ENCODE measurements at places on chromosomes 4 and X. TPM values are rescaled to one million over a fixed set of nuclear protein-coding genes. Genes with fewer than 3 reads are reported as not detected.

The AASDH gene
- 4.8 TPM for total RNA-seq

DNA sequence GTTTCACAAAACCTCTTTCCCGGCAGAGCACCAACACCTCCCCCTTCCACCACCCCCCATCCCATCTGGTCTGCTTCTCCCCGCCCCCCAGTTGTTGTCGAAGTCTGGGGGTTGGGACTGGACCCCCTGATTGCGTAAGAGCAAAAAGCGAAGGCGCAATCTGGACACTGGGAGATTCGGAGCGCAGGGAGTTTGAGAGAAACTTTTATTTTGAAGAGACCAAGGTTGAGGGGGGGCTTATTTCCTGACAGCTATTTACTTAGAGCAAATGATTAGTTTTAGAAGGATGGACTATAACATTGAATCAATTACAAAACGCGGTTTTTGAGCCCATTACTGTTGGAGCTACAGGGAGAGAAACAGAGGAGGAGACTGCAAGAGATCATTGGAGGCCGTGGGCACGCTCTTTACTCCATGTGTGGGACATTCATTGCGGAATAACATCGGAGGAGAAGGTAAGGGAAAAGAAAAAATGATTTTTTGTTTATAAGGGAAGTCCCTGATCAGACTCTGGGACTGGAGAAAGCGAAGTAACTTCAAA lies at the start of gene PDGFRA:
Gene PDGFRA, plus strand, starts transcription at position 333 of the 541 bp plus-strand sequence. CDS start 29,476 bp downstream, outside the sequence.
- peak; percentile 80 for DNase-seq

DNA sequence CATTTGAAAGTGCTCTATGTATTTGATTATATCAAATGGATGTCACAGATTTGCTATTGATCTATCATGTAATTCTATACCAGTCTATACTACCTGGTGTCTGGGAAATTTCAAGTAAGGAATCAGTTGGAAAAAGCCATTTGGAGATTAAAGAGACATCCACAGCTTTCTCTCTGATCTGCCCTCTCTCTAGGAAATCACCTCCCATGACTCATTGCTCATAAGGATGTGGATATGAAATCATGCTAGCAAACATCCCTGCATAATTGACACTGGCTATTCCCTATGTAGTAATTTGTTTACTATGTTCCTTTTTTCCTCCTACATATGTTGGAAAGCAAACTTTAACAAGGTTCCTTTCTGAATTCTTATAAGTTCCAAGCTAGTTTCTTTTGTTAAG lies 94.3 kb downstream of the TEX13A start:
- no peak for DNase-seq

The STARD8 gene
- 8.3 TPM for total RNA-seq

DNA sequence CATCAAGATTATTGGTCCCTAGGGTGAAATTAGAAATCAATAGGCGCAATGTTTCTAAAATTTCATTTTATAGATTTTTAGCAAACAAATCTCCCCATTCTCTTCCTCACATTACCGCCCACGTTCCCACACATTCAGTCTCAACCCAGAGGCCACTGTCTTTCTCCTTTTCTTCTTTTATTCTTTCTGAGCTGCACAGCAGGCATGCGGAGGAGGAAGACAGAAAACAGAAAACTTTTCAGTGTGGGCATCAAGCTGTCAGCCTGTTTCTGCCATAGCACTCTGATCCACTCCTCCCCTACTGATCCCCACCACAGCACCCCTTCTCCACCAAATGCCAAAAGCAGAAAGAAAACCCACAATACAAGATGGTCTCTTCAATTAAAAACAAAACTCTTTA lies 94.8 kb upstream of the ADAMTS3 start:
- DNase-seq, result no peak

DNA sequence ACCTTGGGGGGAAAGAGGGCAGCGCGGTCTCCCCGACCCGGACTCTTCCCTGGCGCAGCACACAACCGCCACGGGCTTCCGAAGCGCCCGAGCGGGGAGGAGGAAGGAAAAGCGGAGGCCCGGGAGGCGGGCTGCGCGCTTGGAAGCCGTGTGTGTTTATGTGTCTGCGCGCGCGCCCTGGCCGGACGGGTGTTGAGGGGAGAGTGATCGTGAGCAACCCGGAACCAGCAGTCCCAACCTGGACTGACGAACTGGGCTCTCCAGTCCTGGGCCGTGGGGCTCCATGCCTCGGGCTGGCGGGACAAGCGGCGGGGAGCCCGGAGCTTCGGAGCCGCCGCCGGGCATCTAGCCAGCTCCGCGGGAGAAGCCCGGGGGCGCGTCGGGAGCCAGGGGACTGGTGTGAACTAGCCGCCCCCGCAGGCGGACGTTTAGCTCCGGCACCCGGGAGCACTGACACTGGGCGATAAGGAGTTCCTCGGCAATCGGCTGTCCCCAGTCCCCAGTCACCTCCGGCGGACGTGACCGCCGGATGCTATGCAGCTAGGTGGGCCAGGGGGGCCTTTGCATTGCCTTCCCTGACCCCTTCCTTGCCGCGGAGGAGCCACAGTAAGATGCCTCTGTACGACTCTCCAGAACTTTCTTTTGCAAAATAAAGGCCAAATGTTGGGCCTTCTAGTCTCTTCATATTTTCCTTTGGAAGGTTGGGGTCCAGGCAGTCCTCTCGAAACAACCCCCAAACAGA lies 74.8 kb upstream of the BCOR start:
- DNase-seq, result no peak

DNA sequence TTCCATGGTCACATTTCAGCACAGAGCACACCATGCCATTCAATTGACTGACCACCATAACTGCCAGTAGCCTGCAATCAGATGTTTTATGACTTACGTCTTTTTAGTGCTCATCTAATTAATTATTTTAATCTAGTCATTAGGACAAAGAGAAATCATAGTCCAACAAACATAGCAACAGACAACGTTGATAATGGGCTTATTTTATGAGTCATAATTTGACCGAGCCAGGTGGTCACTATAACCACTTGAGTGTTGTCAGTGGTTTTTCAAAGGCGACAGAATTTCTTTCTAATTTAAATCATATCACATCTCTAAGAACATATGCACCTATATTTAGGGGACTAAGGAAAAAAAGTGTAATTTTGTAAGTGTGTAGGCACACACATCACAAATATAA lies 1.9 kb downstream of the SEC24D start:
- DNase-seq, result no peak

The RXFP1 gene
- not detected for total RNA-seq

The CDS1 gene
- 0.98 TPM for total RNA-seq

The GPR34 gene
- 3.8 TPM for total RNA-seq

Measured in right atrium auricular region (tissue), 2 donors.